ENCODE measurements at places on chromosomes 6 and 20.

DNA sequence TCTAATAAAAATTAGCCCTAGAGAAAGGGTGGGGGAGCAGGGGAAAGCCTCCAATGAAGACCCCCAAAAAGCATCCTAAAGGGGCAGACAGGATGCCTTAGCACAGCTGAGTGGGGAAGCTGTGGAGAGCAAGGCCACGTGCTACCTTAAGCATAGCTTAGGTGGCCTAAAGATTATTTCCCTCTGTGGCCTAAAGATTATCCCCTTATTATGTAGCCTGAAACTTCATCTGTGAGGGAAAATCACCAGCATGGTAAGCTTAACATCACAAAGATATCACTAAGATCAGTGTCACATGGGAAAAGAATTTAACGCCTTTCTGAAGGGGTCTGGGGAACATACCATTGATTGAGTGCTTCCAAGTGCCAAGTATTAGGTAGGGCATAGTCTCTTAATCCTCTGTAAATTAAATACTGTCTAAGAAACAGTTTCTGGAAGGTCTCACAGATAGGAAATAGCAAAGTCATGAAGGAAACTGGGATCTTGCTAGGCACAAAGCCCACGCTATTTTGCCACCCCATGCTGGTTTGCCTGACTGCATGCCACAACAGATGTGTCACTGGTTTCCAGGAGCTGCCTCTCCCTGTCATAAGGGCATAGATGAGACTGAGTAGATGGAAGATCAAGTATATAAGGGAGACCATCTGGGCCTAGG lies 170.0 kb downstream of the HACE1 start:
- no peak for DNase-seq

DNA sequence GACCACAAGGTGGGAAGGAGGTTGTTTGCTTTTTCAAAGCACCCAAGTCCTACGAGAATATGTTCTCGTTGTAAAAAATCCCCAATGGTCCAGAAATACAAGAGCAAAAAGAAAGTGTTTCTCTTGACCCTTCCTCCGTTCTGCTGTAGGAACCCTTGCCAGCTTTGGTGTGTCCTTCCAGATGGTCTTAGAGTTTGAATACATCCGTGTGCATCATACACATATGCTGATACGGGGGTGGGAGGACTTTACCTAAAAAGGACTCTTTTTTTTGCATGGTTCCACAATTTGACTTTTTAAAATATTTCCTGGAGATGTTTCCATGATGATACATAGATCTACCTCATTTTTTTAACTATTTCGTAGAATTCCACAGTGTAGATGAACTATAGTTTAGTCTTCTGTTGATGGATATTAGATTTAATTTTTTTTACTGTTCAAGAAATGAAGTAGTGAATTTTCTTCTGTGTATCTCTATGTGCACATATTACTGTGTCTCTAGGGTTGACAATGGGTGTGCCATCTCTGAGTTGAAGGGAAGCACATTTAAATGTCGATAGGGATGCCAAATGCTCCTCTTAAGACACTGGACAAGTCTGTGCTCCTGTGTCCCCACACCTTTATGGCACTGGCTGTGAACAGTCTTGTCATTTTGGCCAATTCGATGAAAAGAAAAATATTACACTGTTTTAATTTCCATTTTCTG lies 182.1 kb upstream of the SNX9 start:
- no peak for DNase-seq

DNA sequence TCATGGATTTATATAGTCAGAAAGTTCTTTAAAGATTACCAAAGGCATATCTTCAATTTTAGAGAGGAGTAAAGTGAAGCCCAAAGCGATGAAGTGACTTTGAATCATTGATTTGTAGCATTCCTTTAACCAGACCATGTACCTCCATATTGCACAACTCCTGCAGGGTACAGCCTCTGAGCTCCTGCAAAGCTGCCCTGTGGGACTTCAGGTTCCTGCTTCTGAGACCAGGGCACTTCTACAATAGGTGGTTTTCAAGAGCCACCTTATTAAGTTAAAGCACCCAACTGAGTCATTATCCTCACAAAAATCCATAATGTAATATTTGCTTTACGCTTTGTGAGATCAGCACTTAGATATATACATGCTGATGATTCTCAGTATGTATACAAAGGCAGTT lies 270.7 kb upstream of the RGS17 start:
- no peak for DNase-seq

DNA sequence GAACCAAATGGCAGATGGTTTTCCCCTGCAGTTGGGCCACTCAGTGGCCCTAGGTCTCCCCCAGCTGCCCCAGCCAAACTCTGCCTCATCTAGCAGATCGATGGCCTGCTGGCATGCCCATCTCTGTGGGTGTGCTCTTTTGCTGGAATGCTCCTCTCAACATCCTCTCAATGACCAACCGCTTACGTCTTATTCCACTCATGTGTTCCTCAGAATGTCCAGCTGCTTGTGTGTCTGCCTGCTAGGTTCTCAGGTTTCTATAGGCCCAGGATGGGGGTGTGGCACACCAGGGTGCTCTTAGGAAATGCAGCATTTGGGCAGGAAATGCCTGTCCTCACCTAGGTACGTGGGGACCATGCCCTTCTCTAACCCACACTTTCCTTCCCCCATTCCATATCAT lies 509.9 kb upstream of the SYNCRIP start:
- DNase-seq = no peak

Data from heart left ventricle (tissue), 16 donors.